NCI-H524 treated with DMSO at 0.1 percent for 48 hours (cell line): ENCODE measurements at places on chromosomes 2 and 18.

DNA sequence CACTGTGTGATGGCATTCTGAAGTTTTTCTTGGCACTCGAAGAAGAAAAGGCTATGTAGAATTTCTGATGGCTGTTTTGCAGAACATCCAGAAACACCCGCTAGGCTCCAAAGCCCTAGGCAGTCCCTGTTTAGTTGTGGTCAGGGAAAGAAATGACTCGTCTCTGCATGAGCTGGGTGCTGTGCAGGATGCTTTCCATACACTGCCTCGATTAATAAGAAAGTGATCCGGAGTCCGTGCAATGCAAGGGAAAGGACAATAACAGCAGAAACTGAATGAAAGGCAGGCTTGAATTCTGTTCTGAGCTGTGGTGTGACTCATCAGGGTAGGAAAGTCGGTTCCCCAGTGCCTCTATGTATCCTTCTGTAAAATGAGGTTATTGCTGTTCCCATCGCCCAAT, 18.7 kb downstream of the MAPRE3 start:
- DNase-seq: no peak

GRCh38 chr2:202542142-202542541, 92.6 kb upstream of the FAM117B start:
- DNase-seq: no peak

GRCh38 chr2:101253703-101254450, 1.2 kb downstream of the CNOT11 start:
- DNase-seq: no peak

GRCh38 chr2:165402162-165402561, 67.3 kb upstream of the CSRNP3 start:
- no peak for DNase-seq

DNA sequence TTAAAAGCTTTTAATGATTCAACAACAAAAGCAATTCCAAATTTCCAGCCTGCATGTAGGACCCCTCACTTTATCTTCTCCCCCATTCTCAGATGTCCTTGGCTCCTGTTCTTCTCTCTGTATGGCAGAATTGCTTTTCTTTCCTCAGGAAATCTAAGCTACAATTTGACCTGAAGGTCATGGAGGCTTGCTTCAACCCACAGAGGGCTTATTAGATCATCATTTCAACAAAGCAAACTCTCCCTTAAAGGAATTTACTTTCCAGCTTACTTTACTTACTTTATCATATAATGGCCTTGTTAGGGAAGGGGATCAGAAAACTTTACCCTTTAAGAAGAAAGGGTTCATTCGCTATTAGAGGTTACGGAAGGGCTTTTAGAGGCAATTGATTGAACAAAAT, 211.5 kb downstream of the RAD51AP2 start:
- DNase-seq: no peak

DNA sequence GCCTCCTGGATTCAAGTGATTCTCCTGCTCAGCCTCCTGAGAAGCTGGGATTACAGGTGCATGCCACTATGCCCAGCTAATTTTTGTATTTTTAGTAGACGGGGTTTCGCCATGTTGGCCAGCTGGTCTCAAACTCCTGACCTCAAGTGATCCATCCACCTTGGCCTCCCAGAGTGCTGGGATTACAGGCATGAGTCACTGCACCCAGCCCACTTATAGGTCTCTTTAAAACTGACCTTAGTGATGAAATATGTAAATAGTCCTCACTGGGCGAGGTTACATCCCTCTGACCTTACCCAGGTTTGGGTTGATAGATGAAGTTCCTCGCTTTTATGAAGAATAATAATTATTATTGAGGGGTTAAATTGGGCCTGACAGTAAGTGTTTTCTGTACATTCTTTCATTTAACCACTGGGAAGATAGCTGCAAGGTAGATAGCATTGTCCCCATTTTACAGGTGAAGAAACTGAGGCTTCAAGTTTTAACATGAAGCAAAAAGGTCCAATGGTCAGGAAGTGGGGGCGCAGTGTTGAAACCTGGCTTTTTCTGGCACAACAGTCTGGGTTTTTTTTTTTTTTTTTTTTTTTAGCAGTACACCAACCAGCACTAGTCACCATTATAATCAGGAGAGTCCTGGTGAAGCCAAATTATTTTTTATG, 174.8 kb upstream of the EPAS1 start:
- DNase-seq: no peak

GRCh38 chr2:226902041-226902966, 66.5 kb downstream of the RHBDD1 start:
- no peak for DNase-seq

GRCh38 chr2:40004336-40004735, 225.3 kb upstream of the THUMPD2 start:
- no peak for DNase-seq

DNA sequence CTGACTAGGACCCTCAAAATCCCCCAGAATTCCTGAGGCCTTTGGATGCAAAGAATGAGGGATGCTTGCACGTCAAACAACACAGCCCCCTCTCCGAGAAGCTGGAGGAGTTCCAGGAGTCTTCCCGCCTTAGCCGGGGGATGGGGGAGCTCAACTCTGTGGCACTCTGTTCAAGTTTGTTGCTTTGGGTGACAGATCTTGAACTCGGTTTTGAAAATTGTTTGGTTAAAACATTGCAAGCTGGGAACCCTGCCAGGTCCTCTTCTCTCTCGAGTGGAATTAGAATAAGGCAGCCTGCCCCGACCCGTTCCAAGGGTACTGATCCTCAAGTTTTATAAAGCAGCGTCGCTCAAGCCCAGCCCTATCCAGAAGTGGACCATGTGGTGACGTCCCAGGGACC, 244.1 kb downstream of the LOXHD1 start:
- DNase-seq: peak; percentile 33

DNA sequence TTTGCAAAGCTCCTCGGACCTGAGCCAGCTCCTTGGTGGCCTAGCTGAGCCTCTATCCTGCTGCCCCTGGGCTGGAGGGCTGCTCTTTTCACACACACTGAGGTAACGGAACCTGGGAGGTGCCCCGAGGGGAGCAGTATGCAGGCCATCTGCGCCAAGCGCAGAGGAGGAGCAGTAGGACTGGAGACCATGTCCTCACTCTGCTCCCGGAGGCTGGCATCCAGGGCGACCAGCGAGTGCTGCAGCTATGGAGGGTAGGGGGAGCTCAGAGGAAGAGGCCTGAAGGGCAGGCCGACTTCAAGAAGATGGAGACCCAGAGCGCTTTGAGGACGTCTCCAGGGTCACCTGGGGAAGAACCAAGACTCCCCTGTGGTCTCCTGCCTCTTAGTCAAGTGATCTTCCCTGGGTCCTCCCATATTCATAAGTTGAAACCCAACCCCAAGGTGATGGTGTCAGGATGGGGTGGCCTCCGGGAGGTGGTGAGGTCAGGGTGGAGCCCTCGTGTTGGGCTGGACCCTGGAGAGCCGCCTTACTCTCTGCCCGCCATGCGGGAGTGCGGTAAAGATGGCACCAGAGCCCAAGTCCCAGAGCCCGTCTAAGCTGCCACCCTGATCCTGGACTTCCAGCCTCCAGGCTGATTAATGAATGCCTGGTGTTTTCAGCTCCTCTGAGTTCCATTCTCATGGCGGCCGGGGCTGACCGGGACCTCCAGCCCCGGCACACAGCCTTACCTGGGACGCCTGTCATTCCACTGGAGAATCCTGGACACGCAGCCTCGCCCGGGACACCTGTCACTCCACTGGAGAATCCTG, 160.7 kb downstream of the NDUFA10 start:
- no peak for DNase-seq

GRCh38 chr2:128781585-128782385, 463.1 kb upstream of the HS6ST1 start:
- DNase-seq: no peak

- no peak for DNase-seq
These were observed 1076.5 kb upstream of the DDX18 start for GRCh38 chr2:116737951-116738350.
